NCI-H446 treated with DMSO at 0.1 percent for 48 hours (cell line): ENCODE measurements at places on chromosomes 6 and 20.

GRCh38 chr6:101444717-101445116 is 51.2 kb downstream of the GRIK2 start:
- DNase-seq, result no peak

DNA sequence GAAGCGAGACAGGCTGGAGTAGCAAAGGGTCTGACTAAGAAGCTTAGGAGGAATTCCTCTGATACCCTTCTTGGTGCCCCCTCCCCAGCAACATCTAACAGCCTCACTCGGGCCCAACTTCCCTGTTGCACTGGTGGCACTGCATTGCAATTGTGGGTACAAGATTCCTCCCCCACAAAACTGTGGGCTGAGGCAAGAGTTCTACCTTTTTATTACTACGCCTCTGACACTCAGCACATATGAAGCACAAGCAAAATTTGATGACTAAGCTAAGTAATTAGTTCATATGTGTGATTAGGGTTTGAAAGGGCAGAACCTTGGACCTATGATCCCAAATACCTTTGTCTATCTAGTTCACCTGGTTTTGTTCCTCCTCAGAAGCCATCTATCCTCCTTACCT is 83.5 kb downstream of the ZHX3 start:
- DNase-seq, result no peak

DNA sequence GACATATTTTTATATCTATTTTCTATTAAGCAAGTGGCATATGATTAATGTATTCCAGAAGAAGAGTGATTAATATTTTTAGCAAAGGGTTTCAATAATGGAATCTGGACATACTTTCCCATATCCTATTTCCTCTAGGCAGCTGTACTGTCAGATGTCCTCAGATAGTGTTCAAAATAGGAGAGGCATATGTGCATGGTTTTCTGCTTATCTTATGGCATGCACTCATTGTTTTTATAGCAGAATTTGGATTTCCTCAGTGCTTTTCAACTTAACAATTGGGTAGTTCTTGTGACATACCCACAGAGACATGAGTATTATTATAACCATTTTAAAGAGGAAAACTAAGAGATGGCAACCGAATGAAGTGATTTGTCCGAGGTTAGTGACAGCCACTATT is 12.6 kb upstream of the SLC17A5 start:
- no peak for DNase-seq

GRCh38 chr6:100184473-100184872 is 190.4 kb upstream of the MCHR2 start:
- DNase-seq, result no peak

GRCh38 chr6:15505463-15505918 is 157.3 kb downstream of the DTNBP1 start:
- no peak for DNase-seq

- no peak for DNase-seq
These were observed 83.0 kb downstream of the MAP7 start for GRCh38 chr6:136467186-136467585.

GRCh38 chr20:23520185-23520584 is 29.3 kb downstream of the CST8 start:
- DNase-seq, result no peak

DNA sequence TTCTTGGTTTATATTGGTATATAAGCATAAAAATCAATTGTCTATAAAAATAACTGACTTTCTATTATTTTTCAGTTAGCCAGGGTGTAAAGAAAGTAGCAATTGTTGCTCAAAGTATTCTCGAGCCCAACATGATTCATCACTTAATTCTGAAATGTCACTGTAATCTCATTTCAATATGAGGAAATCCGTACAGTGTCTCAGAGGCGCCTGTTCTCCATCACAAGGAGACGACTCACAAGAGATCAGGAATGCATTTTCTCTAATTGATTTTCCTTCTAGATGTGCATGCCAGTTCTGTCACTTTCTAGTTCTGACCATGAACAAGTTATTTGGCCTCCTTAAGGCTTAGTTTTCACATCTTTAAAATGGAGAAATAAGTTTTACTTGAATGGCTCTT is 753.1 kb downstream of the MAFB start:
- no peak for DNase-seq

GRCh38 chr6:2863901-2864300 is 22.2 kb upstream of the SERPINB1 start:
- no peak for DNase-seq

DNA sequence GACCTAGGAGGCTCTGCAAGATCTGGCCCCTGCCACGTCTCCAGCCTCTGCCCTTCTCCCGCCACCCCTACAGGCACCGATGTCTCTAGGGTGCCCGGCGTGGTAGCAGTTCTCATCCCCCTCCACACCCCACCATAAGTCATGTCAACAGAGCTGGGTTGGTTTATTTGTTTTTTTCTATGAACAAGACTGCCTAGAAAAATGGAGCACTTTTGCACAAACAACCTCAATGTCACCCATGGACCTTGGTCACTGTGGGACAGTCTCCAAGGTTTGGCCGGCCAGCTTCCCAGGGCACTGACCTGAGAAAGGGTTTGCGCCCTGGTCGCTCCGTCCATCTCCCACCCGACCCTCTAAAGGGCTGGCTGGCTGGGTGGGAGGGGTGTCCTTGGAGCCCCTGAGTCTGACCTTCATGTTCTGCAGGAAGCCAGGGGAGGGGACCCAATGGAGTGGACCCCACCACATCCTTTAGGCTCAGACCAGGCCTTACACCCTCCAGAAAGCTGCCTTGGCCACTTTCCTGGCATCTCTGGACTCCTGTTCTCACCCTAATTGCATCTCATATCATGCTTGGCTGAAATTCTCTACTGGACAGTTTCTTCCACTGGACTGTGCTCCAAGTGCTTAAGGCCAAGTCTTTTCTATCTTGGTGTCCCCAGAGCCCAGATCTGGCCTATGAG is 104.8 kb upstream of the PTPN1 start:
- no peak for DNase-seq

DNA sequence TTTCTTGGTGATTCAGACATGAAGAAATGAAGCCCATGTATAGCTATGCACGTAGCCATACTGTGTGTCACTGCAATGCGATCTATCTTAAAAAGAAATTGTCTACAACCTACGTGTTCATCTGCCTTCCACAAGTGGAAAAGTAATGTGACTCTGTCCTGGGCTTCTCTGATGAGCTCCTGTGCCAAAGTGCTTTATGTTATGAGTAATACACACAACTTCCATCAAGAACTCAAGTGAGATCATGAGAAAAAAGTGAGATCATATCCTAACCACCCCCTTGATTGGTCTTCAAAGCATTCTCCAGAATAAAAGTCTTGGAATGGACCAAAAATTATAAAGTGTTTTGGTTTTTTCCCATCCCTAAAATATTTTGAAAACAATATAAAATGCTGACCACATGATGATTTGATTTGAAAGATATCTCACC is 114.3 kb downstream of the DST start:
- DNase-seq, result no peak

DNA sequence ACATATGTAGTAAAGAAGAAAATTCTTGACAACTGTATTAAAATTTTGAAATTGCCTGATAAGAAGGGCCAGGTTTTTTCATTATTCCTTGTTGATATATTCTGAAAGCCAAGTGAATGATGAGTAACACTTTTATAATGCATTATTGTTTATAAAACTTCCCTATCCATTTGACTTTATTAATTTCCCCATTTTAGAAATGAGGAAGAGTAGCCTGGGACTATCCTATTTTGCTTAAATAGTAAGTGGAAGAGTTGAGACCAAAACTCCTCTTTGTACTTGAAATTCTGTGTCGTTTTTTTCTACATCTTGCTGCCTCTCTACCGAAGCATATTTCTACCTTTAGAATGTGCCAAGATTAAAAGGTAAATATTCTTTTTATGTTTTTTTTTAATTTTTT is 39.7 kb downstream of the TRMT11 start:
- no peak for DNase-seq

- no peak for DNase-seq
These were observed 148.0 kb downstream of the MANEA start for GRCh38 chr6:95725344-95725743.

DNA sequence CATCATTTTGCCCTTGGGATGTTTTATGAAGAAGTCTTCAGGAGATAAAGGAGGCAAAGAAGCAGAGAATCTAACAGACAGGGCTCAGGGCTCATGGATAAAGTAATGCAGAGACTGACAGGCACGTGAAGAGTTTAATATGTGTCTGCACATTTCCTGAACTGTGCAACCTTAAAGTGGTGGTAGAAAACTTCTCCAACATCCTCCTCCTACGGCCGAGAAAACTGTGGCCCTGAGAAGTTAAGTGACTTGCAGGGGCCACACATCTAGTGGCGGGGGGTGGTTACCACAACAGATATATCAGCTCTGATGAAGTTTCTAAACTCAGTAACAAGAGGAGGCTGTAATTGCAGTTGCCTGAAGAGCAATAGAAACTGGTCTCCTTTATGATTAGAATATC is 61.0 kb downstream of the SOBP start:
- no peak for DNase-seq

GRCh38 chr20:61387204-61387953 is 135.3 kb downstream of the CDH4 start:
- DNase-seq, result no peak

DNA sequence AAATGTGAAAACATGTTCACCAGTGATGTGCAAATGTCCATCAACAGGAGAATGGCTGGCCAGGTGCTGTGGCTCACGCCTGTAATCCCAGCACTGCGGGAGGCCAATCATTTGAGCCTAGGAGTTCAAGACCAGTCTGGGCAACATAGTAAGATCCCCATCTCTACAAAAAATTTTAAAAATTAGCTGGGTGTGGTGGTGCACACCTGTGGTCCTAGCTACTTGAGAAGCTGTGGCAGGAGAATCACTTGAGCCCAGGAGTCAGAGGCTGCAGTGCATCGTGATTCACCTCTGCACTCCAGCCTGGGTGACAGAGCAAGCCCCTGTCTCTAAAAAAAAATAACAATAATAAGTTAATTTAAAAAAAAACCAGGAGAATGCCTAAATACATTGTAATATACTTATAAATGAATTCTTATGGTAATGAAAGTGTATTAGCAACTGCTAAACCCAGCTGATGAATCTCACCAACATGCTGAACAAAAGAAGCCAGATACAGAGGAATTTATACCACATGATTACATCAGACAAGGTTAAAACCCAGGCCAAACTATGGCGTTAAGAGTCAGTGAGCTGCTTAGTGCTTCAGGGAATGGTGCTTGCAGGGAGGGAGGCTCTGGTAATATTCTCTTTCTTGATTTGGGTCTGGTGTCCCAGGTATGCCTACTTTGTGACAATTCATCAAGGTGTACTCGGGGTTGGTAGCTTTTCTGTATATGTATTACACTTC is 36.4 kb downstream of the RPP40 start:
- no peak for DNase-seq

DNA sequence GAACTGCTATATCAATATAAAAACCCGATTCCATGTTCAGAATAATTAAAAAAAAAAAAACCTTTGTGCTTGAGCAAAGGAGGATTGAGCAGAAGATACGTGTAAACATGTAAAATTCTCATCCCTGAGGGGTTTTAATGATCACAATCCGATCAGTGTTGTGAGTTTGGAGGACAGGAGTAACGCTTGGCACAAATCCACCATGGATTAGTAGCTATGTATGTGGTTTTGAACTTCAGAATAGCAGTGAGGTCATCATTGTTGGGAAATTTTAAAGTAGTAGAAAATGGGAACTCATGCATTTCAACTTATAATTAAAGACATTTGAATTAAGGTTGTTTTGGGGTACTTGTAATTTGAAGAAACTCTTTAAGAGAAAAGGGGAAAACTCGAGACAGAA is 203.2 kb downstream of the RPS12 start:
- no peak for DNase-seq

DNA sequence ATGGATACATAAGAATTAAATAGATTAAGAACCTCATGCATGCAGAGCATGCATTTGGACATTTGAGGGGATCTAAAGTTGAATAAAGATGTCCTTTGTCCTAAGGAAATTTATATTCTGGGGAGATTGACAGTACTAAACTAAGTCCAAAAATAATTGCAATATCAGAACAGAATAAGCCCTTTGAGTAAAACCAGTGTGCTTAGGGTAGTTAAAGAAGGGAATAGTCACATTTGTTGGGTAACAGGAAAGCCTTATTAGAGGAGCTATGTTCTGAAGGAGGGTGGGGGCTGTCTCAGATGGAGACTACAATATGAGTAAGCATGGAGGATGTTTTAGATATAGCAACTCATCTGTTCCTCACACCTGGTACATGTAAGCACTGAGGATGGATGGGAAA is 35.8 kb downstream of the CDC5L start:
- DNase-seq, result no peak

DNA sequence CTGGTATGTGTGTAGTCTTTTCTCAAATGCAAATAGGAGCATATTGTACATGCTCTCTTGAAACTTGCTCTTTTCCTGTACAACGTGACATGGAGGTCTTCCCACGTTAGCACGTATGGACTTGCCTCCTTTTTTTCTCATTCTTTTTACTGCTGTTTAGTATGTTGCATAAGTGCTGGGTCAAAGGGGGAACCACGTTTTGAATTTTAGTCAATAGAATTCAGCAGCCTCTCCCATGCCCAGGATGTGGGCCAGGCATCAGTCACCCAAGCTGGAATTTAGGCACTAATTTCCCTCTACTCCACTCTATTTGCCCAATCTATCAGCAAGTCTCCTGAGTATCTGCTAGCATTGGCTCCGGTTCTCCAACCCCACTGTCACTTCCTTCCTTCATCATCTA is 41.5 kb upstream of the RNF24 start:
- DNase-seq, result no peak

GRCh38 chr6:33199687-33200218 is 712 bp downstream of the RXRB start:
- peak; percentile 54 for DNase-seq

DNA sequence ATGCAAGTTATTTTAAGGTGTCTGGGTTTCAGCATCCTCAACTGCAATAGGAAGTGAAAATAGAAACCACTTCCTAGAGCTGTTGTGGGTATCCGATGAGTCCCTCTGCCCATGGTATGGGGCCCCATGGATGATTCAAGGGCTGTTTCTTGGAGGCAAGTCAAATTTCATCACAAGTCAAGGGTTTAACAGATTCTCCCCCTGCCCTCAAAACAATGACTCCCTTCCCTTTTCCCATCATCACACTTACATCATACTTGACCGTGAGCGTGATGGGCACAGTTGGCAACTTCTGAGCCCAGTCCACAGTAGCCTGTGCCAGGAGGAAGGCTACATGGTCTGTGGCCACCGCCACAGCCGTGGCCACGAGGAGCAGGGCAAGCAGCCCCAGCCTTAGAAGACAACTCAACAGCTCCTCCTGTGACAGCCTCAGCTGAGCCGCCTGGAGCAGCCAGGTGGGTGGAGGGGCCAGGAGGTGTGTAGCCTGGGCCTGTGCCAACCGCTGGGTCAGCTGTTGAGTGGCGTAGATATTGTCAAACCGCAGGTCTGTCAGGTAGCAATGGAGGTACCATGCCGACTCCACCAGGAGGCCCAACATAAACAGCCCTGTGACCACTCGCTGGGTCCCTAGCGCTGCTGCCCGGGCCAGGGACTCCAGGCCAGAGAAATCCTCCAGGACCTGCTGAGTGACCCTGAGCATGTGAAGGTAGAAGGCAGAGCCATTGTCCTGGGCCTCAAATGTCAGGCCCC is 5.2 kb downstream of the OCSTAMP start:
- DNase-seq, result no peak

- peak; percentile 22 for DNase-seq
These were observed 28.5 kb downstream of the C6orf15 start for GRCh38 chr6:31083742-31084354.
